ENCODE measurements at places on chromosomes 6 and 20.

DNA sequence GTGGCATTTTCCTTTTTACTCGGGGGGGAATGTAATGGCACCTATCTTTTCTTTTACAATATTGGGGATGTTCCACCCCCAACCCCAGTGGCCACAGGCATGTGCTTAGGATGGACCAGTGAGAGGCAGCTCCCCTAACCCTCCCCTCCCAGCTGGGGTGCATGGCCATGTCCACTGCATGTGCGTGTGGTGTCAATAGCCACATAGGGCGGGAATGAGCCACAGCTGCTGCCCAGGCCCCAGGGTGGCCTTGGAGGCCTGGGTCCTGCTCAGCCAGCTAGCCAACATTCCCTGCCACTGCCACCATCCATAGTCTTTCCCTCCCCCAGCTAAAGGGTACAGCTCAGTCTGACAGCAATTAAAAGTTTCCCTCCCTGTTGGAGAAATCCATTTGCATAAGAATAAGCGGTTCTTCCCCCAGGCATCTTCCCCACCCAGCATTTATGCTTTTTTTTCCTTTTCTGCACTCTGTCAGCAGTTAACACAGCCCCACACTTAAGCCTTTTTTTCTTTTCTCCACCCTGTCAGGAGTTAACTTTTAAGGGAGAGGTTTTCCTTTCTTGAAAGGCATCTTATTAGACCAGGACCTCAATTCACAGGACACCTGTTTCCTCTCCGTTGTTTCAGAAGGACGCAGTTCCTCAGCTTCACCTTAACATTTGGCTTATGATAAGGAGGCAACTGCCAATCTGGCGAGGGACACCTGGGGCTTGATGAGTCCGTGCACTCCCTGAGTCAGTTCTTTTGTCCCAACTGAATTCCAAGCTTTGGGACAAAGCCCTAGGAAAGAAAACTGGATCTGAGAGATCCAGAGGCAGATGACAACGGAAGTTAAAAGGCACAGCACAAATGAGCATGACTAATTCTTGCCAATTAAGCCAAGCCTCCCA, 121.4 kb downstream of the TPBG start:
- DNase-seq: no peak

- no peak for DNase-seq
Observed at GRCh38 chr6:52790861-52791260, 12.8 kb downstream of the GSTA1 start.

DNA sequence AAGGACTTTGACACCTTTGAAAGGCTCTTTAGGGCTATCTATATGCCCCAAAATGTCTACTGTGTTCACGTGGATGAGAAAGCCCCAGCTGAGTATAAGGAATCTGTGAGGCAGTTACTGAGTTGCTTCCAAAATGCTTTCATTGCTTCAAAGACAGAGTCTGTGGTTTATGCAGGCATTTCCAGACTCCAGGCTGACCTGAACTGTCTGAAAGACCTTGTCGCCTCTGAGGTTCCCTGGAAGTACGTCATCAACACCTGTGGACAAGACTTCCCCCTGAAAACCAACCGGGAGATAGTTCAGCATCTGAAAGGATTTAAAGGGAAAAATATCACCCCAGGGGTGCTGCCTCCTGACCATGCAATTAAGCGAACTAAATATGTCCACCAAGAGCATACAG, 65.2 kb downstream of the GCNT2 start:
- no peak for DNase-seq

GRCh38 chr6:11921017-11921438, 91.1 kb upstream of the HIVEP1 start:
- no peak for DNase-seq

DNA sequence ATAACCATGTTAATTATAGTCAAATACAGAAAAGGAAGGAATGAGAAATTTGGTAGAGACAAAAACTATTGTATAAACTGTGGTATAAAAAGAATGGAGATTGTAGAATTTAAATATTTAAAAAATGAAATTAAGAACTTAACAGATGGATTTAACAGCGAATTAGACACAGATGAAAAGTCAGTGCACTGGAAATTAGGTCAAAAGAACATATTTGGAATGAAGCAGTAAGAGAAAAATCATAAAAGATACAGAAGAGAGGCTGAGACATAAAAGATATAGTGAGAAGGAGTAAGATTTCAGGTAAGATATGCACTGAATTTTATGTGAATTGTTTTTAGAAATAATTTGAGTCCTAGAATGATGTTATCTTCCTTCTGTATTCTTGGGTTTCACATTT, 14.0 kb downstream of the TSPYL4 start:
- no peak for DNase-seq

DNA sequence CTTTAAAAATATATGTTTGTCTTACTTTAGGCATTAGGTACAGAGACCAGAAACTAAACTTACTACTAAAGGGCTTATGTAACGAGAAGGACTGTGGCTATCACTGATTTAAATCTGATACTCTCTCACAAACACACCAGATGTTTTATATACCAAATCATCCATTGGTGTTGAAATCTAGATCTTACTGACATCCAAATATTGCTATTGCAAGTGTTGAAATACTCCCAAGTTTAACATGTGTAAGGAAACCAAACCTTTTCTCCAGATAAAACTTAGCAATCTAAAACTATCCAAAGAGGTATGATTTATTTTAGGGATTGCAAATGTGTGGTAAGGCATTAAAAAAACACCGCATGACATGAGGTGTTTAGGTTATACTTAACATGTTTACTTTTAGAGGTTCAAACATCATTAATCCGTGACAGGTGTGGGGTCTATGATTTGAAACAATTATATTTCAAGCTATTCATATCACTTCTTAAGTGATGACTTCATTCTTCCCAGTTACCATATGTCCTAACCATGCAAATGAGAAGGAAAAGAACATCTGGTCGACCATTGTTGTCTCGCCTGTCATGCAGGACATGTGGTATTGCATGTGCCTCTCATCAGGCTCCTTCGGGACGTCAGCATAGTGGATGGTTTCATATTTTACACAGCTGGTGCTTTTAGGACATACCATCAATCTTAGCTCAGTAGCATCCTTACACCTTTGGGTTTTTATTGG, 168.3 kb upstream of the SPACA1 start:
- DNase-seq: no peak

DNA sequence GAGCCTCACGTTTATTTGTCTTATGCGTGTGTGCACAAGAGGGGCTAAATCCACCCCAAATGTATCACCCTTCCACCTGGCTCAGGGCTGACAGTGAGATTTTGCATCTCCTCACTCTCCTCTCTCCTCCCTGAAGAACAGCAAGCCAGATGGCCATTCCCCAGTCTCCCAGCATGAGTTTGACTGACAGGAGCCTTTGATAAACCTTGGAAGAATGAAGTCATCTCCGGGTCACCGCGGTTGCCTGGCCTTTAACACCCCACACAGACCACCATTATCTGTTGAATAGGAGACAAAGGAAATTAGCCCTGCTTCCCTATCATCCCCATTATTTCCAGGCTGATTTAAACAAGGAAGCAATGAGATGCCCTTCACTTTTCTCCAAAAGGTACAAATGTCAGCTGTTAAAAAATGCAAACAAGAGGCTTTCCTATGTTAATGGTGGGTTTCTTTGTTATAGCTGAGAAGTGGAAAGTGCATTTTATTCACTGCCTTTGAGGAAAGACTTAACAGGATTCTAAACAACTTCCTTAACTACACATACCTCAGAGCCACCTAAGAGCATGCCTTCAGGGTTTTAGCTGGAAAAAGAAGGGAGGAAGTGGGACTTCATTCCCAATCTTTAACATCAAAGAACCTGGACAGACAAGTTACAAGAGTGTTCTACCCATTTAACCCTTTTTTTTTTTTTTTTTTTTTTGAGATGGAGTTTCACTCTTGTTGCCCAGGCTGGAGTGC, 524.8 kb upstream of the ID4 start:
- DNase-seq: no peak

DNA sequence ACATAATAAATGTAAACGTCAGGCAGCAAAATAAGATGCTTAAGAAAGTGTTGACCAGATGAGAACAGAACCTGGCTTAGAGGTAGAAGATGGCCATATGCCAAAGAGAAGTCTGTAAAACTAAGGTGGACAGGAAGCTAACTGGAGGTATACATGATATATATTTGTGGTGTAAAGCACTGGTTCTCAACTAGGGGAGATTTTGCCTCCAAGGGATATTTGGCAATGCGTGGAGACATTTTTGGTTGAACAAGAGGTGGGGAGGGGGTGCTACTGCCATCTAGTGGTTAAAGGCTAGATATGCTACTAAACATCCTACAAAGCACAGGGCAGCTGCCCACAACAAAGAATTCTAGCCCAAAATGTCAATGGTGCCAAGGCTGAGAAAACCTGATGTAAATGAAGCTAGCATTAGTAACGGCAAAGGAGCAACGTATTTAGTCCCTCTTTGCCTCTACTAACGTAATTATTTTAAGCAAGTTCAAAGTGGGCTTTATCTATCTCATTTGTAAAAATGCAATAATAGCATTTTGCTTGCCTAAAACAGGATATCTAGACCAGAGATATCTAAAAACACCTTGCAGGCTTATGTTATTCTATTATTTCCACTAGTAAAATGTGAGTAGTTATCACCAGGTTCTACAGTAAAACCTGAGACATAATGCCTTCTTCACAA, 182.6 kb downstream of the RNGTT start:
- DNase-seq: peak; percentile 11

GRCh38 chr6:5250451-5250850, 10.3 kb downstream of the LYRM4 start:
- no peak for DNase-seq

- DNase-seq: no peak
Observed at GRCh38 chr6:149368065-149368464, 32.0 kb upstream of the SUMO4 start.

DNA sequence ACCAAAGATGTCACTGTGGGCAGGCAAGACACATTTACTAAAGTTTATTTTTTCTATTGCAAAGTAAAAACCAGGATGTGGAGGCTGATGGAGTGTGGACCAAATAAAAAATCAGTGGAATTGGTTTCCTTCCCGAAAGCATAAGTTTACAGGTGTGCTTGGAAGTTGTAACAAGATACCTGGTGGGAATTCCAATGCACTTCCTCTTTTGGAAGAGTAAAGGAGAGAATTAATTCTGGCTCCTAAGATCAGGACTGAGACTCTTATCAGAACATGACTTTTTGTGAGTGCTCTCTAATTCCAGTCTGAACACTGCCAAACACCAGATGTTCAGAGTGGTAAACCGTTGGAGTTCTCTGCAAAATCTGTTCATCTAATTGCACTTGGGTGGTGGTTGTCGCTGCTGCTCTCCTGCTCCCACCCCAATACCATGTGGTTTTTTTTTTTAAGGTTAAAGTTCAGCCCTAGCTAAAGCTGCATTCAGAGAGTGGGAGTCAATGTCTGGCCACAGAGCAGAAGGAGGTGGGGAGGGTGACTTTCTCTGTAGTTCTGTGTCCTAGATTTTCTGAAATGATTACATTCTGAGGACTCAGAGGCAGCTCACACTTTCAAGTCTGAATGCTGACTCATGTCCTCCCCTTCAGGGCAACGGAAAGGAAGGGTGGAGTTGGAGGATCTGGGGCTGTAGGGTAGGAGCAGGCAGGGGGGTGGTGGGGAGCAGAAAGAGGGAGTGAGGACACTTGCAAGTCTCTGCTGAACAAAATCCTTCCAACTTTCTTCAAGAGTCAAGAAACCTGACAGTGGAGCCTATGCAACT, 275.8 kb upstream of the PRDM1 start:
- no peak for DNase-seq

DNA sequence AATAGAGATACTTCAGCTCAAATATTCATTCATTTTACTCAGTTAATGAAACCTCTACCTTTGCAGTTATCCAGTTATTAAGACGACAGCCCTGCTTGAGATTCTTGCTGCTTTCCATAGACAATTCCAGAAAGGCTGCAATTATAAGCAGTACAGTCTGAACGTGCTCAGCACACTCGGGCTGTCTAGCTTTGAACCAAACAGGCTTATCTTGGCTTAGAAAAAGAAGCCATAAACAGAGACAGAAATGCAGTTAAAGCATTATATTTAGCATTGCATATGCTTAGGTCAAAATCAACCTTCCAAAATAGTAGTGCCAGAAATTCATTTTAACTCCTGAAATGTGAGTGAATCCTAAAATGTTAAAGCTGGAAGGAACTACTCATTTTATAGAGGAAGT, 204.1 kb upstream of the KCNQ5 start:
- no peak for DNase-seq

DNA sequence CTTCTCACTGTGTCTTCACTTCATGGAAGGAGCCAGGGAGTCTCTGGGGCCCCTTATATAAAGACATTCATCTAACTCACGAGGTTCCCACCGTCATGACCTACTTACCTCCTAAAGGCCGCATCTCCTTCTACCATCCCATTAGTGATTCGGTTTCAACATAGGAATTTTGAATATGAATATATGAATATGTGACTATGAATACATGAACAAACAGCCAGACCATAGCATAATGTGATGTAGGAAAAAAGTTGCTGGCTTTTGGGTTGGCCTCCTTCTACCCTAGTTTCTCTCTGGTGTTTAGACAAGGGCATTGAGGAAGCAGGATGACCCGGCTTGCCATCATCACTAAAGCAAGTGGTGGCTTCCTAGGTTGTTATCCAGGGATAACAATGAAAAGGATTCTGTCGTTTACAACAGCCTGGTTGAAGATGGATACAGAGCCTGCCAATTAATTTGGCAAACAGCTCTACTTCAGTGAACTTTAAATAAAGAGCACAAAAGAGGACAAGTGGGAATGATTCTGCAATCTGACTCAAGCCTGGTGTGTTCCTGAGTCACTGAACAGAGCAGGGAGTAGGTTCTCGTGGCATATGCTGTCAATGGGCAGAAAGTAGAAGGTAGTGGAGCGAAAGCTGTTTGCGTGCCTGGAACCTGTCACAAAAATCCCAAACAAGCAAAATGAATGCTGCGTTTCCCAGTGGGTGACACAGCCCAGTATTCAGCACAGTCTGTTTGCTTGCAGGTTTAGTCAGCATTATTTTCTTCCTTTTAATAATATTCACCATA, 44.0 kb upstream of the DOK5 start:
- DNase-seq: no peak

DNA sequence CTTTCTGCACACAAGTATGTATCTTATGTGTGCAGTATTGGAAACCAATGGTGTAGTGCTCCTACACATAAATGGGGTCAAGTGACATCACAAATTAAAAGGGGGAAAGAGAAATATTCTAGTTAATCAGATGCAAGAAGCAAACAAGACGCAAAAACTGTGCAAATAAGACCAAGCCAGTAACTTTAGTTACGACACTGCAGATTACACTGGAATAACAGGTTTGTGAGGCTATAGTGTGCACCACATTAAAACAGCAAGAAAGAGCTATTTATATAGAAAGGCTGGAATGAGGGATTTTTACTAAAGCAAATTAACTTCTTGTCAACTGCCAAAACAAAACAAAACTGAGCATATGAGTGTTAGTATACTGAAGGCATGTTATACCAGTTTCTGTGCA, 45.8 kb downstream of the NR2E1 start:
- no peak for DNase-seq

Data from activated CD4-positive, alpha-beta T cell treated with anti-CD3 and anti-CD28 coated beads for 1 hour (primary cell).